ENCODE measurements at places on chromosomes 5 and 9.
A peak's percentile ranks its signal among the peaks of the same experiment; 100 is the strongest.

- no peak for ATAC-seq
Measured at GRCh38 chr9:89032661-89033060, 41.4 kb downstream of the S1PR3 start.

DNA sequence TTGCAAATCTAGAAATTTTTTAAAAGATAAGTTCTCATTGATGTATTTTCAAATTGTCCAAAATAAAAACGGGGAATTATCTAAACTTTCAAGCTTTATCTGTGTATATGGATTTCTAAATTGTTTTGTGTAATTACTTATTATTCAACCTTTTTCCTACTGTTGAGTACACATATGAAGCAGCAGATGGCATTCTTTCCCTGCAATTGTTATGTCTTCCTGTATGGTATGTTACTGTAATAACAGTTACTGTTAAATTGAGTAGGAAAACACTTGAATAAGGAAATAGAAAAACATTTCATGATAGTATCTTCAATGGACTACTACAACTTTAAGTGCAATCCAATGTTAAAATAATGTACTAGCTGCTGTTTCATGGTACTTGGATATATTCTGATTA lies 124.8 kb downstream of the RANBP17 start:
- ATAC-seq: no peak

- ATAC-seq: no peak
Measured at GRCh38 chr5:36199620-36200019, 42.1 kb downstream of the NADK2 start.

- ATAC-seq: peak; percentile 86
Measured at GRCh38 chr5:115601701-115602590, at the start of gene TICAM2. TICAM2 (minus strand) TSS chr5:115602479; CDS start chr5:115581256, 21,223 bp downstream.

DNA sequence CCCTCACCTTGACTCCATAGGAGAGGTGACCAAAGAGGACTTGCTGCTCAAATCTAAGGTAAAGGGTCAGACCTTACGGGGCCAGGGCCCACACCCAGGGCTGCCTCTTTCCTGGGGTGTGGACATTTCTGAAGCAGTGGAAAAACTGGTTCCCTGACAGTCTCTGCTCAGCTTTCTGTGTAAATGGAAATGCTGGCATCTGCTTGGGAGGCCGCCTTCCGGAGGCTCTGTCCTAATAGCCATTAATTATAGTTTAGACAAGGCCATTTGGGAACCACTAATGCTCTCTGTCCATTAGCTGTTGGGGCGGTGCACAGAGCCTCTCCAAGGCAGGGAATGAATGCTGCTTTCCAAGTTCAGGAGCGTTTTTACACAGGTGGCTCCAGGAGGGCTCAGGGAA lies 17.3 kb downstream of the USP20 start:
- ATAC-seq: no peak

DNA sequence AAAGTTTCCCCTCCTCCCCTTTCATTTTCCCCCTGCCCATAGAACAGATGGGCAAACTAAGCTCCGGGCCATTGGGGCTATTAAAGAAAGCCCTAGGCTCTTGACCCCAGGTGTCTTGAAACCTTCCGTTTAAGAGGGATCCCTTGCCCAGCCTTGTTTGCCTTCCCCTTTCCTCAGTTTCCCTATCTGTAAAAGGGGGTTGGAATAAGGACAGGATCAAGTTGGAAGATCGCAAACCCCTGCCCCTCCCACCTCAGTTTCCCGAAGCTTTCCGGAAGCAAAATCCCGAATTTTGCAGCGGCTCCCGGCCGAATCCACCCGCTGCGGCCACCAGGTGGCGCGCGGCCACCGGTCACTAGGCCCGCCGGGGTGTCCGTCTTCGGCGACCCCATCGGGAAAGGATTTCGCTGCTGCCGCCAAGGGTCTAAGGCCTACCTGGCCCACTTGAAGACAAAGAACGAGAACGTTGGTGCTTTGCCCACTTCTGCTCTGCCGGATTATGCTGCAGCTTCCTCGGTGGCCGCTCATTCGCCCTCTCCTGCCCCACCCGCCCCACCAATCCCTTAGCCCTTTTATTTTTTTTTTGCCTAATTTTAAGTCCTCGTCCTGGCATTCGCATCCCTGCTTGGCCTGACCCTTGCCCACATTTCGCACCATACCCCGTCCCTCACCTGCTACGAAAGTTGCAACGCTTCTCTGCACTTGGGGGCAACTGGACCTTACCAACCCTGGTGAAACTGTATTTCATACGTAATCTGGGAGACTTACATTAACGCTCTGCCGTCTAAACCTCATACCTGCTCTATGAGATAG lies 962 bp upstream of the NR6A1 start:
- ATAC-seq: no peak

GRCh38 chr9:101711330-101711941 lies 27.0 kb downstream of the GRIN3A start:
- ATAC-seq: no peak

DNA sequence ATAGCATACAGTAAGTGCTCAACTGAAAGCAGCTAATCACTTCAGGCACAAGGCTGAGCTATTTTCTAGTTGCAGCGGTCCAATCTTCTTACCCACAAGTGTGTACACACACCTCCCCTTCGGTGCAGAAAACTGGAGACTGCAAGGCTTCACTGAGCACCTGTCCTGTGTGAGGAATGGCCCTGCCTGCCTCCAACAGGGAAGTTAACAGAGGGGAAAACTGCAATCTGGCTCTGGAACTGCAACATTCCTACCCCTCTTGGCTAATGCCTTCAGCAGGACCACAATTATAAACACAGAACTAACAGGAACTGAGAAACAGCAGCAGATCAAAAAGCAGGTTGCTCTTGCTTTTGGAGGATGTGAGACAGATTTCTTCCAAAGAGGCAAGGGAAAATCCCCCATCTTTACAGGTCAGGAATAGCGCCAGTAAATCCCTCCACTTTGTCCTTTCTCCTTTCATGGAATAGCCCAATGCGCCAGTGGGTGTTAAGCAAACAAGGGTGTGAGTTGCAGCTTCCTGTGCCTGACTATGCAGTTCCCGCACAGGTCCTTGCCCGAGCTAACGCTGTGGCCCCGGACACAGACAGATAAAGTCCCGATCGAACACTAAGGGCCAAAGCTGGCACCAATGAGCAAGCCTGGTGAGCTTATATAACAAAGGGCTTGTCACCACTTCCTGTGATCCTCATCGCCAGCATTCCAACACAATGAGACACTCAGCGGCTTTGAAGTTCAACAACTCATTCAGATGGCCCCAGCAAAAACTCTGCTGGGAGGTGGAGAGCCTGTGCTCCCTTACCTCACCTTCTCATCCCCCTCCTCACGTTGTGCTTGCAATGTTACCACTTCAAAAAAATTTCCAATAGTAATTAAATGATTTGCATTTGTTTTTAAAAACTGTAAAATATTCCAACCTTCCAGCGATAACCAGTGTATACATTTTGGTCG lies 21.5 kb downstream of the SHB start:
- ATAC-seq: no peak

Measured in activated CD4-positive, CD25-positive, alpha-beta regulatory T cell treated with anti-CD3 and anti-CD28 coated beads, Interleukin-2, amount 50 U/mL, for 24 hours (primary cell).